ENCODE measurements at places on chromosomes 3 and 15.

- peak; percentile 71 for DNase-seq
These were observed 68.0 kb downstream of the FNDC3B start for GRCh38 chr3:172107403-172107802.

DNA sequence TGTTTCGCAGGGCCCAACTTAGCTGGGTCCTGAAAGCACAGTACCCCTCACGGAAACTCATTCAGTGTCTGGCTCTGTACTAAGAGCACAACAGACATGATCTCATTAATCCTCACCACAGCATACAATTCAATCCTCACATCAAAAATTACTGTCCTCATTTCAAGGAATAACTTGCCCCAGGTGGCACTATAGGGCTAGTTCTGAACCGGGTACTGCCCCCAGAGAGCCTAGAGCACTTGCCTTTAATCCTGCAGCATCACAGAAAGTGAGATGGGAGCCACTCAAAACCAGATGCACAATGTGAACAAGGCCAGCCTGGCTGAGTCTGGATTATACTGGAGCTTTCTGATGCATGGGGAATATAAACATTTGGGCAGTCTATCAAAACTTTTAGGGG lies 122.6 kb downstream of the OSBPL10 start:
- DNase-seq, result no peak

GRCh38 chr3:112460519-112461195 lies 38.6 kb downstream of the BTLA start:
- DNase-seq, result no peak

DNA sequence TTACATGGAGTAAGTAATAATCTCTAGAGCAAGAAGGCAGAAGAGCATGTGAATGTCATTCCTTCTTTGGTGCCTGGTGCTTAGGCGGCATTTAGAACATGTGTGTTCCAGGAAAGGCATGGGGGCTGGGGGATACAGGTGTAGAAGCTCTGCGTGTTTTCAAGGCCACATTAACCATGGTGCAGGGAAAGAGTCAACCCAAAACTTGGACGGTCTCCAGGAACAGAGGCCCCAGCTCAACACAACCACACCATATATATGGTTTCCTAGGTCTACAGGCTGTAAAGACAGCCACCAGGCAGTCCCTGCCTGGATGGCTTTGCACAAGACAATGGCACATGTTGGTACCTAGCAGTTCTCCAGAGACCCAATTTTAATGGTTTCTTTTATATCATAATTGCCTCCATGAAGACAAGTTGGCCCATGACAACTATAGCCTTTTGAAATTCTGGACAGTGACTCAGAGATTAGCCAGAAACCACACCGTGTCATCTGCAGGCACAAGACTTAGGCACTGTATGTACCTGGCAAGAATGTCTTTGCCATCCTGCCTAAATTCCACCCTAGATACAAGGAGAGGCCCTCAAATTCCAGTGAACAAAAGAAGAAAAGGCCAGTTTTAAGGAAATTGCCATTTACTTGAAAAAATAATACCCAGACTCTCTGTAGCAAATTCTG lies 25.0 kb upstream of the DGKG start:
- DNase-seq, result peak; percentile 21

DNA sequence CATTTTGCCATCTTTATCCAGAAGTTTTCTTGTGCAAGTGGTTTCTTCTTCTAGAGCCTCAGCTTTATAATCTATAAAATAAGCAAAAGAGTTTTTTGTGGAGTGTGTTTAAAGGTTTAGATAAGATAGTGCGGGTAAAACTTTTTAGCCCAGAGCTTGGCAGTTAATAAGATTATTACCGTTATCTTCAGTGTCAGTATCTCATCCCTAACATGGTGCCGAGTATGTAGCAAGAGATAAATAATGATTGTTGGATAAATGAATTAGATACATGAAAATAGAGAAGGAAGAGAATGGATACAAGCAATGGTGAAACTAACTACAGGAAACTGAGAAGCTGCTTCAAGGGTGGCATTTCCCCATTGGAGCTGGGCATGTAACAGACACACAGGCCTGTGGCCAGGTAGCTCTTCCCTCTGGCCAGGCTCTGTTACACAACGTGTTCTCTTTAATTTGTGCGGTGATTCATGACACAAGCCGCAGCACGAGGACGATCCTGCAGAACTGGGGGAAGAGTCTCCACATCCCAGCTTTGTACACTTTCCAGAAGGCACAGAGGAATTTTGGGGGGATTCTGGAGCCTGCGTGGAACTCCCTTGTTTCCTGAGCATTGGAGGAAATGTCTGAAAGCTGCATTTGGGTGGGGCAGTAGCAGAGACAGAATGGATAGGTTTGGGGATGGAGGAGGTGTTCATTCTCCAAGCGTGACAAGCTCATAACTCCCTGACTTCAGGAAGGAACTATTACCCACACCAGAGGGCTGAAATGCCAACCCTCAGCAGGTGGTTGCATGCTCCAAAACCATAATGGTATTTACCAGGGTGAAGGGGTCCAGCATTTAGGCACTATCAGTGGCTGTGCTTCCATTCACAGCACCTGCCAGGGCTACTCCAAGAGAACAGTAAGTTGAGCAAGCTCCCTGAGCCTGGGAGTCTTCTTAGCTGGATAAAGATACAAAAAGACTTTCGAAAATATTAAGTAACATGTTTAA lies 14.2 kb upstream of the ST6GAL1 start:
- no peak for DNase-seq

- DNase-seq, result peak; percentile 59
These were observed 97.7 kb downstream of the RPL39L start for GRCh38 chr3:187041362-187042307.

GRCh38 chr3:162978136-162978535 lies 1481.5 kb downstream of the OTOL1 start:
- no peak for DNase-seq

DNA sequence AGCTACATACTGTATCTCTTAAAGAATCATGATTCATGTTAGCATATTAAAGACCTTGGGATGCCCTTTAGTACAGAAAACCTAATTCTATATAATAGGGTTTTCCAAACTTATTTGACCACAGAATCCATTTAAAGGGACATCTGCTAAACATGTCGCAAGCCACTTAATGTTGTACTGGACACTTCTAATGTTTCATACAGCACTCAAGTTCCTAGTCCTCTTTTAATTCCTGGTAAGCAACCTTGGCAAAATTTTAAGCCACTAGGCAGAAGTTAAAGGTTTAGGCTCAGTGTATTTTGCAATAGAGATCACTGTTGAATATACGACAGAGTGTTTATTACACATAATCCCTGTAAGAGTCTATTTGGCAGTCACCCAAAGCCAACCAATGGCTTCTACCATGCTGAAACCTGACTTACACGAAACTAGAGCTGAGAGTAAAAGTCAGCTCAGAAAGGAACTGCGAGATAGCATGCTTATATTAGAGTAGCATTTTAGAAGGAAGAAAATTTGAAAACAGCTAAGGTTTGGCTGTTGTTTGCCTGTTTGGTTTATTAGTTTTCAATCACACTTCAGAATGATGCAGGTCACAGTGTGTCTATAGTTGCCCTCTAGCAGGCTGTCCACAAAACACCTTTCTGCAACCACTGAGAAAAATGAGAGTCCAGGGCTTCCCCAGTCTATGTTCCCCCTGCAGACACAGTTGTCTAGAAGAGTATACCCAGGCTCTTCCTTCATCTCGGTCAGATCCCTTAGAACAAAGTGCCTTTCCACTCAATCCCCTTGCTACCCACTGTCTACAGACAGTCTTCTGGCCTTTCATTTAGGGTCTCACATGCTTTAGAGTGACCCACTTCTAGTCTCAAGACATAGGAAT lies 104.4 kb downstream of the FMN1 start:
- no peak for DNase-seq

DNA sequence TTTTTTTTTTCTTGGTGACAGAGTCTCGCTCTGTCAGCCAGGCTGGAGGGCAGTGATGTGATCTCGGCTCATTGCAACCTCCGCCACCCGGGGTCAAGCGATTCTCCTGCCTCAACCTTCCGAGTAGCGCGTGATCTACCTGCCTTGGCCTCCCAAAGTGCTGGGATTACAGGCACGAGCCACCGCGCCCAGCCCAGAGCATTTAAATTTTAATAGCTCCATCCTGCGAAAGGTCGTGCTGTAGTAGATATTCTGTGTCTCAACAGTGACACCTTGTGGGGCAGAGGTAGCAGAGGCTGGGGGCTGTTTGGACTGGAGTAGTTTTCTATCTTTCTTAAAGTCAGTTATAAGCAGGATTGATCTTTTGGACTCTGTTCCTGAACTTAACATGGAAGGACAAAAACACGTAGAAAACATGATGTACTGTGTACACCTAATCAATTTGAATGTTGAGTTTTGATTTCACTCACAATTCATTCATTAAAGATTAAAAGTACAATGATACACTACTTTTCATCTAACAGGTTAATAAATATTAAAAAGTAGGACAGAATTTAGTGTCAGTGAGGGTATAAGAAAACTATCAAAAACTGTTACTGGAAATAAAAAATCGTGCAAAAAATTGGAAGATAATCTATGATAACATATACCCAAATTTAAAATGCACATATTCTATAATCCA lies 11.0 kb upstream of the PDCD6IP start:
- DNase-seq, result peak; percentile 63

- DNase-seq, result no peak
These were observed 99.2 kb downstream of the AGBL1 start for GRCh38 chr15:86178845-86179244.

DNA sequence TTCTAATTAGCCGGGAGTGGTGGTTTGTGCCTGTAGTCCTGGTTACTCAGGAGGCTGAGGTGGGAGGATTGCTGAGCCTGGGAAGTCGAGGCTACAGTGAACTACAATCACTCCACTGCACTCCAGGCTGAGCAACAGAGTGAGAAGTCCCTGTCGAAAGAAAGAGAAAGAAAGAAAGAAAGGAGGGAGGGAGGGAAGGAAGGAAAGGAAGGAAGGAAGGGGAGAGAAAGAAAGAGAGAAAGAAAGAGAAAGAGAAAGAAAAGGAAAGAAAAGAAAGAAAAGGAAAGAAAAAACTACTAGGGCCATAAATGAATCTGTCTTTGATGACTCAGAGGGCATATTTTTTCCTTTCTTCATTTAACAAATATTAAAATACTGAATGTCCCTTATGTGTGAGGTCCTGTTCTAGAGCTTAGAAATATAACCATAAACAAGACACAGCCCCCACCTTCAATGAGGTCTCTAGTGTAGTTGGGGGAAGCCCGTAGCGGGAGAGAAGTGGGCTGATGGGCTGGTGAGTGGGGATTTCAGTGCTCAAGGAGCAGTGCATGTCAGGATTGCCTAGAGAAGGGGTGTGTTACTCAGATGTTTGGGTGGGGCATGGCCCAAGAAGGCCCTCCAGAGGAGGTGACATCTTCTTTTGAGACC lies 35.2 kb upstream of the PIAS1 start:
- DNase-seq, result no peak

GRCh38 chr15:84671211-84671610 lies 13.2 kb upstream of the NMB start:
- DNase-seq, result no peak

GRCh38 chr15:98614681-98615080 lies 33.7 kb upstream of the IGF1R start:
- no peak for DNase-seq

- DNase-seq, result peak; percentile 29
These were observed 310.4 kb downstream of the PLCL2 start for GRCh38 chr3:17195192-17195611.

GRCh38 chr3:79930196-79930595 lies 162.4 kb upstream of the ROBO1 start:
- no peak for DNase-seq

DNA sequence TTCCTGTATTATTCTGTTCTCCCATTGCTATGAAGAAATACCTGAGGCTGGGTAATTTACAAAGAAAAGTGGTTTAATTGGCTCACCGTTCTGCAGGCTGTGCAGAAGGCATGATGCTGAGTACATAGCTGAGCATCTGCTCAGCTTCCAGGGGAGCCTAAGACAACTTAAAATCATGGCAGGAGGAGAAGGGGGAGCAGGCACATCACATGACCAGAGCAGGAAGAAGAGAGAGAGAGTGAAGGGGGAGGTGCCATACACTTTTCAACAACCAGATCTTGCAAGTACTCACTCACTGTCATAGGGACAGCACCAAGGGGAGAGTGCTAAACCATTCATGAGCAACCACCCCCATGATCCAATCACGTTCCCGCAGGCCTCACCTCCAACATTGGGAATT lies 184.4 kb downstream of the GOLGA8K start:
- no peak for DNase-seq

DNA sequence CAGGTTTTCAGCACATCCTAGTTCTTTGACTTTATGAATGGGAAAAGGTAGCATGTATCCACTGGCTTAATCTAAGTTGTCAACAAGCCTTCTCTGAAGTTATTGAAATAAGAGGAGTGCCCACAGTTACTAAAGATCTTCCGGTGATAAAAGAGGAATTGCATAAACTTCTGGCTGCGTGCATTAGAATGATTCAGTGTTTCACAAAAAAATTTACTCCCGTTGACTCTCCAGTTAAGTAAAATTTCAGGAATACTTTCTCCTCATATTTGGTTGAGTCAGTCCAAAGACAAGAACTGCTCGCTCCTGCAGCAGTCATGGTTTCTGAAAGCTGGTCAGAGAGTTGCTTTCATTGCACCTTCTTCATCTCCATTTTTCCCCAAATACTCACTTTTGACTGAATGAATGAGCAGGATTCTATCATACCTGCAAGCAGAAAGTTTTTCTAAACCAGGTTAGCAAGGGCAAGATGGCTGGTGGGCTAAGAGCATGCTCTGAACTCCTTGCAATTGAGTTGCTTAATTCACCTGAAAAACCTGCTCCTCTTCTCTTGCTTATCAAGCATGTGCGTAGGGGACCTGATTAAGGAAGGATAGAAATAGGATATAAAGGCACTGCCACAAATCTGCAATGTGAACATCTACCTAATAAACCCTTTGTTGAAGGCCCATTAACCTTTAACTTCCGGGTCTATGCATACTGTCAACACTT lies 64.2 kb upstream of the TIMP4 start:
- no peak for DNase-seq

GRCh38 chr3:33380653-33381052 lies 59.6 kb downstream of the UBP1 start:
- no peak for DNase-seq

GRCh38 chr3:106176734-106177133 lies 307.9 kb upstream of the CBLB start:
- peak; percentile 71 for DNase-seq

DNA sequence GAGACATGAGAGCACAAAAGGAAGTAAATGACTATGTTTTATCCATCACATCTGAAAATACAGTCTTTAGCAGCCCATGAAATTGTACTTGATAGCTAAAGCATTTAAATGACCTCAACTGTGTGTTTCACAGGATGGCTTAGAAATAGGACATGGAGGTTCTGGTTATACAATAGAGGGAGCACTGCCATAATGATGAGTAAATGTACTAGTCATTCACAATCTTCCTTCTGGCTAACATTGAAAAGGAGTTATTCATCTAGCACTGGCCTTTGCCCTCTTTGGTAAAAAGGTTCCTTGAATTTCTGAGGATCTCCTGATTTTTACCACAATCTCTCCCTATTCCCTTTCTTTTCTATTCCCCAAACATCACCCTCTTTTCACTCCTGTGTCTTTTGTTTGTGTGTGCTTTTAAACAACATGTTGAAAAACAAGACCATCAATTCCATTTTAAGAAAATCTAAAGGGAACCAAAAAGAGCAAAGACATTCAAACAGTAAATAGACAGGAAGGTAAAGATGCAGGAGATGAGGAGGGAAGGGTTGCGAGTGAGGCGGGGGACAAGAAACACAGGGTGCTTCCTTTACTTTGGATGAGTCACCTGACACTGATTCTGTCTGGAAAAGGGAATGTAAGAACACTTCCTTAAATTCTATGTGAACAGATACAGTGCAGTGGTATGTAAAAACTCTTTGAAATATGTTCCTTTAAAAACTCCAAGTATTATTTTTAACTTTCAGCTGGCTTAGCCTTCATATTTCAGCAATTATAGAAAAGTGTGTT lies 619.0 kb downstream of the MECOM start:
- no peak for DNase-seq
